Left kidney (tissue), 8 donors: ENCODE measurements at places on chromosomes 6 and 20. TPM values are rescaled to one million over a fixed set of nuclear protein-coding genes. Genes with fewer than 3 reads are reported as not detected.

BPIFA1 gene
- polyA plus RNA-seq: not detected

TRAPPC3L gene
- 0.53 TPM for polyA plus RNA-seq

PRKN gene
- polyA plus RNA-seq: 7.7 TPM

PPP1R3G gene
- polyA plus RNA-seq: 1.8 TPM

SAMD3 gene
- polyA plus RNA-seq: 1.1 TPM

GRCh38 chr6:139515511-139515910, 141.1 kb upstream of the CITED2 start:
- no peak for DNase-seq

GRCh38 chr6:13709689-13710551, 1.7 kb downstream of the RANBP9 start:
- peak; percentile 33 for DNase-seq

- no peak for DNase-seq
Measured at GRCh38 chr6:140779341-140779740, 1353.4 kb upstream of the GJE1 start.

DNA sequence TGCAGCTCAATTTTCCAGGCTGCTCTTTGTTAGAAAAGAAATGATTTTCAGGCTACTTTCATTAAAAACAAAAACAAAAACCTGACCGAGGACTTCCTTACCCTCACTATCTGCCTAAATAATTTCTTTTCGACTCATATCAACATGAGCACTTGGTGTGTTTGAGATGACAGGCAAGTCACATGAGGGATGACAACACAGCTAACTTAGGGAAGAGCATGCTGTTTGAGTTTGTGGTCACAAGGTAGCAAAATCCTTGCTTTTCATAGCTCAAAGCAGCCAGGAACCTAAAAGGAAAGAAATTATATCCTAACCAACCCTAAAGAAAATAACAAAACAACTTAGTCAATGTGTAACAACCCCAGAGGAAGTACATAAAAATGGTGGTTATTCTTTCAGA, 459.5 kb downstream of the KIF16B start:
- DNase-seq: no peak
